Right renal pelvis (tissue), 4 donors: ENCODE measurements at places on chromosomes 7 and 10. TPM values are rescaled to one million over a fixed set of nuclear protein-coding genes. Genes with fewer than 3 reads are reported as not detected.

Gene PLEKHS1
- polyA plus RNA-seq: 0.20 TPM

GRCh38 chr10:124214610-124215375 is 121.4 kb upstream of the CHST15 start:
- no peak for DNase-seq

GRCh38 chr7:103031781-103032180 is 42.8 kb downstream of the FBXL13 start:
- DNase-seq: no peak

DNA sequence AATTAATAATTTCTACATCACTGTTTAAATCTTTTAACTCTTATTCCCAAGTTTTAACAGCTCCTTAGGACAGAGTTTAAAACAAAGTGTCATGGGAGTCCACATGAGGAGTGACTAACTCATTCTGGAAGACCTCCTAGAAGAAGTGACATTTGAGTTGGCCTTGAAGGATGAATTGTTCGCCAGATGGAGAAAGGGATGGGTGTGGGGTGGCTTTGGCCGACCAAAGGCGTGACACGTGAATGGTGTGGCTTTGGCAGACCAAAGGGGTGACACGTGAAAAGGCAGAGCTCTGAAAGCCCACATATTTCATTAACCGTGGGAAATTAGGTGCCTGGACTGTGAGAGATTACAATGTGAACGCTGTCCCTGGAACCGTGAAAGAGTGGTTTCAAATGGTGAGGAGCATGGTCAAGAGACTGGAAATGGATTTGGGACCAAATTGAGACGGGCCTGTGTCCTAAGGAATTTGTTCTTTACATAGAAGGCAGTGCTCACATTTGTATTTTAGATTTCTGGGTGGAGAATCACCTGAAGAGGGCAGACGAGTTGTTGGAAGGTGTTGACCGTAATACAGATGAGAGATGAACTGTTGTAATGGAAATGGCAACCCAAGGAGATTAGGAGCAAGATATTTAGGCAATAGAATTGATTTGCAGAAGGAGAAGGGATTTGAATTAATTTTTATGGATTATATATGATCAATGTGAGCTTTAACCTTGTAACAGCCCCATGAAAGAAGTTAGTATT is 228.1 kb downstream of the BICC1 start:
- no peak for DNase-seq

- no peak for DNase-seq
These were observed 129.2 kb downstream of the SORBS1 start for GRCh38 chr10:95431900-95432342.

DNA sequence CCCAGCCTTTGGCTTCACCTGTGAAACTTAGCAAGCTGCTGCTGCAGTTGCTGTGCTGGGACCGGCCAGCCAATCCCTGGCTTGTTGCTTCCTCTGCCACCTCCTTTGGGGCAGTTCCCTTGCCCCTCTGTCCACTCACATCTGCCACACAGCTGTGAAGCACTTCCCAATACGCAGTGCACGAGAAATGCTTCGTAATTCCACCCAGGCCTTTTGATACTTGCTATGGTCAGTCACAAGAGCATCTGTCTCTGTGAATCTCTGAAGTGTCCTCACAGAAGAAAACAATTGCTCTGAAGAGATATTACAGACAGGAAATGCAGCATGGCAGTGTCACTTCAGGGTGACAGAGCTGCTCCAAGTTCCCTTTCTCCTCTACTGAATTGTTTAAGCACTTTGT is 208.5 kb downstream of the PTEN start:
- DNase-seq: no peak
